ENCODE measurements at places on chromosomes 3 and 15. TPM values are rescaled to one million over a fixed set of nuclear protein-coding genes. Genes with fewer than 3 reads are reported as not detected.

DNA sequence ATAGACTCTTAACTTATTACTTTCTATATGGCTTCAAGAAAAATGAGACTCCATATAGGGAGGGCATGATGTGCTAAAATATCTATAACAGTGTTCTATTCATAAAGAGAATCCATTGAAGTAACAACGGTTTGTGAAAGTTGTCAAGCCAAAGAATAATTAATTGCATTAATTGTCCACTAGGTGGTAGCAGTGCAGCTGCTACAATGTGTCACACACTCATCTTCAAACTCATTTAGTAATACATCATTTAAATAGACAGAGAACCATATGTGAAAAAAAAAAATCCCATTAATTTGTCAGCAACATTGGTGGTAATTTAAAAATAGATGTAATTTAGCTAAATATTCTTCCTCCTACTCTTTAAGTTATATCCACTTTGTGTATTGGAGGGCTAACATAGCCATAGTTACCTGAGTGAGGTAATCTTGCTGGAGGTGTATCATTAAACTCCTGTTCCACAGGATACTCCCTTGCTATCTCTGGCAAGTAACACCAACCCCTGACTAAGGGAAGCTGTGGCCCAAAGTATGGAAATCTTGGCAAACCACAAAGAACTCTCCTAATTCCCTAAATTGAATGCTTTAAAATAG is 3.7 kb upstream of the CPA3 start:
- no peak for DNase-seq

DNA sequence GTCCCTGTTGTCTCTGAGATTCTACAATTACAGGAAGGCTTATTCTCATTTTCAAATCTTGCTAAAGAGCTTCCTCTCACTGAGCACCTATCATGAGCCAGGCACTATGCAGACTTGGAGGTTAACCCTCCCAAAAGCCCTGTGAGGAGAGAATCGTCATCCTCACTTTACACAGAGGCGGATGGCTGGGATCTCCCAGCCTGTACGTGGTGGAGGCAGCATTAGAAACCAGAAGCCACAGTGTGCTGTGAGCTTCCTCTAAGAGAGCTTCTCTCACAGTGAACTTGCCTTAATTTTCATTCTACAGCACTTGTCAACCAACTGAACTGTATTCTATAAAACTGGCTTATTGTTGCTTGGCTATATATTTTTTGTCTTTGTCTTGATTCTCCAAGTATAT is 6.1 kb upstream of the DGKG start:
- no peak for DNase-seq

GRCh38 chr3:43637702-43638101 is 15.9 kb upstream of the ANO10 start:
- DNase-seq = no peak

GRCh38 chr3:29525254-29525881 is 244.5 kb downstream of the RBMS3 start:
- no peak for DNase-seq

DNA sequence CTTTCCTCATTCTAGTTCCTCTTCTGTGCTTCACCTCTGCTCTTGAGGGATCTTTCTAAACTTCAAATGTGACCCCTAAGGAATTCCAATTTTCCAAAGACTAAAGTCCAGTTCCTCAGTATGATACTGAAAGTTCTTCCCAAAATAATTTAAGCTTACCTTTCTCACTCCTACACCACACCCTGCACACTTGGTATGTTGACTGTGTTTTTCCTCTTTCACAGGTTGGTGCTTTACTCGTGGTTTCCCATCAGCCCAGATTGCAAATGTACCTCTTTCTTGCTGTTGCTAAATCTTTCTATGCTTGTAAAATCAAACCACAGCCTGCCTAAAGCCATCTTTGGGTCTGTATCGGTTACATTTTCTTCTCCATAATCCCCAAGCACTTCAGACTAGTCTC is 30.5 kb upstream of the CLDN16 start:
- DNase-seq = no peak

DNA sequence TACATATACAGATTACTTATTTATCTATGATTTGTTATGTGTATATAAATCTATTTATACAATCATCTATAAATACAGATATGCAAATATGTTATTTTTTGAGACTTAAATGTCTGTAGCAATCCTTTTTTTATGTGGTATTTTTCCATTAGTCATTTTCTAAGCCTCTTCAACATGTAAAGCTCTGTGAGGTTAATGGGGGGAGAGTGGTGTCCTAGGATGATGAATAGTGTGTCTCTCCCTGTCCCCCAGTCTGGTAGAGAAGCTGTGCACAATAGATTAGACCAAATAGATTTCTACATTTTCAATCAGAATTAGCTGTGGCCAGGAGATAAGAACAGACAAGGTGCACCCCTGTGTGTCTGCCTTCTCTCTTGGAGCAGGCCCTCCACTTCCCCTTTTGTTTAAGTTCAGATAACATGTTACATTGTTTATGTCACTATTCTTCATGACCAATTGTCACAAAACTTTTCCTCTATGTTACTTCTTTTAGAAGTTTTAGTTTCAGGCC is 453.9 kb downstream of the LPP start:
- no peak for DNase-seq

GRCh38 chr15:59105854-59106253 is 908 bp downstream of the CCNB2 start:
- no peak for DNase-seq

DNA sequence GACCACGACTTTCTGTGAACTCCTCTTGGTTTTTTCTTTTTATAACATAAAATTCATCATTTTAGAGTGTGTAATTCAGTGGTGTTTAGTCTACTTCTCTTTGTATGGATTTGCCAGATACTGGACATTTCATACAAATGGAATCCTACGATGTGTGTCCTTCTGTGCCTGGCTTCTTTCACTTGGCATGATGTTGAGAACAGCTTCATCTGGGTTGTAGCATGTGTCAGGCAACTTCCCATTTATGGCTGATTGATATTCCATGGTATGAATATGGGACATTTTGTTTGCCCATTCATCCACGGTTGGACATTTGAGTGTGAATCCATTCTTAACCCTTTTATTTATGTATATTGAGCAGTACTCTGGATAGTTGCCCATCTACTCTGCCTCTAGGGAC is 82.7 kb upstream of the KLF13 start:
- no peak for DNase-seq

DNA sequence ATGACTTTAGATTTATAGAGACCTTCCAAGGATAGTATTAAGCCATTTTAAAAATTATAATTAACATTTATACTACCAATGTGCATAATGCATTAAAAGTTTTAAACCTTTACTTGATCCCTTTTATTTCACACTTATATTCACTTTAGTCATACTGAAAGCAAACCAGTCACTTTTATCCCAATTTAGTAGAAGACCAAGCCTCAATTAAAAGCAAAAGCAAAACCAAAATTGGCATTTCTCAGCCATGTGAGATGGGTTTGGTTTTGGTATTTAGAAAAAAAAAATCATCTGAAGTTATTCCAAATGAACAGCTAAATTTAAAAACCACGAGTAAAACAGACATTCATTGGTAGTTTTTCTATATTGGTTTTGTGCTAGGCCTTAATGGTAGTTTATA is 249.4 kb downstream of the LPP start:
- DNase-seq = no peak

DNA sequence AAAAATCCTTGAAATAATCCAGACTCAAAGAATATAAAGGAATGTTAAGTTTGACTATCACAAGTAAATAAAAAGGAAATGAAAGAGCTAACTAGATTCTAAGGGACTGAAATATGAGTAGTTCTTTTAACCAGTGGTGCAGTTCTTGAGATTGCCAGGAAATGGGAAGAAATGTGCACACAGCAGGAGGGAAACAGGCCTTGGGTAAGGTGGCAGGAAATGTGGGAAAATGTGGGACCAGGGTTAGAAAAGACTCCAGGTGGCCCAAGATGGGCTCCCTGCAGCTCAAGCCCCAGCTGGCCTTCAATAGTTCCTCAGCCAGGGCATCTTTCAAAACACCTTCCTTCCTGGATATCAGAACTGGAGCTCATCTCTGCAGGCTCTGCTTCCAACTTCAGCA is 181.3 kb downstream of the ISL2 start:
- DNase-seq = no peak

- DNase-seq = no peak
These were observed 72.3 kb downstream of the CHSY1 start for GRCh38 chr15:101179341-101180153.

Gene STXBP5L
- not detected for polyA plus RNA-seq

Gene ITIH1
- not detected for polyA plus RNA-seq

Gene FES
- polyA plus RNA-seq = 0.08 TPM

Gene CHRM5
- polyA plus RNA-seq = 0.02 TPM

Gene GOLGA8H
- polyA plus RNA-seq = not detected

Gene SERINC4
- polyA plus RNA-seq = 3.5 TPM

Measured in naive thymus-derived CD8-positive, alpha-beta T cell (primary cell).